Vagina (tissue), 2 donors: ENCODE measurements at places on chromosomes 2 and 18. TPM values are rescaled to one million over a fixed set of nuclear protein-coding genes. Genes with fewer than 3 reads are reported as not detected.

CBLN2 gene
- not detected for total RNA-seq

STPG4 gene
- total RNA-seq: 2.9 TPM

CDK15 gene
- total RNA-seq: not detected

RFTN2 gene
- 10.8 TPM for total RNA-seq

SERPINB7 gene
- 0.49 TPM for total RNA-seq

ZCCHC2 gene
- total RNA-seq: 30.4 TPM

DNA sequence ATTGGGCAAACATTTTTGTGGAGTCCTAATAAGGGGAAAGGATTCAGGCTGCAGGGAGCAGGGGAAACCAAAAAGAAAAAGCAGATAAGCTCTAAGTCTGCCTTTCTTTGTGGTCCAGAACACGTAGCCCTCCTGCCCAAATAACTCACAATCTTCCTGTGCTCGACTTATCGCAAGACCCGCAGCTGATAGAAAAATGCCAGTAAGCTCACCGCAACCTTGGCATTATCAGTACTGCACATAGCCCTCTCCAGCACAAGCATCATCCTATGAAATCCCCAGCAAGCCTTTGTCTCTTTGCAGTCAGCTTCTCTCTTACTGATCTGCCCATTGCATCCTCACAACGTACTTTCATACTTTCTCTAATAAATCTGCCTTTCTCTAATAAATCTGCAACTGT, 202.4 kb upstream of the HNRNPA3 start:
- H3K4me1 ChIP-seq: no peaks in the 10 kb centered on the region
- H3K4me3 ChIP-seq: no peak overlapping the region
- no peaks in the 10 kb centered on the region for H3K36me3 ChIP-seq
- no peak overlapping the region for H3K27ac ChIP-seq
- no peaks in the 10 kb centered on the region for H3K27me3 ChIP-seq

DNA sequence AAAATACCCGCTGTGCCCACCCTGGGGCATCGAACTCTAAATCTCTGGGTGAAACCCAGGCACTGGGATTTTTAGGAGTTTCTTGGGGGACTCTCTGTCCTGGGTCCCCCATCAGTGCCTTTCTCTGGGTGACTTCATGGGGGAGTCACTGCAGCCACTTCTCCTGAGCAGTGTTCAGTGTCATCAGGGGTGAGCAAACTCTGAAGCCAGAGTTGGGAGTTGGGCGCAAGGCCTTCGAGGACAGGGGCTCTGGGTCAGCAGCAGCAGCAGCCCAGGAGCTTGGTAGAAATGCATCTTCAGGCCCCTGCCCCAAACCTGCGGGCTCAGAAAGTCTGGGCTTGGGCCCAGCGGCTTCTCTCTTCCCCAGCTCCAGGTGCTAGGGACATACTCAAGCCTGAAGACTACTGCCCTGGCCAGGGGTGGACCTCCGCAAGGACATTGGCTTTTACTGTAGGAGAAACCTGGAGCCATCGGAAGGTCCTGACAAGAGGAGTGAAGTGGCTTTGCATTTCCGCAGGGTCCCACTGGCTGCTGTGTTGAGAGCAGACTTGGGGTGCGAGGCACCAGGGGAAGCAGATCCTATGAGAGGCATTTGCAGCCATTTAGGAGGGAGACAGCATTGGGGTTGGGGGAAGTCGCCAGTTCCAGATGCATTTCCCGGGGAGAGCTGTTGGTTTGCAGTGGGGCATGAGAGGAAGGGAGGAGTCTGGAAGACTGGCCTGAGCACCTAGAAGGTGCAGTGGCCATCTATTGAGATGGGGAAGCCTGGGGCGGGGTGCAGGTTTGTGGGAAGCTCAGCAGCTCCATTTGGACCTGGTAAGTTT, 51.5 kb upstream of the FAHD2A start:
- H3K27me3 ChIP-seq: no peaks in the 10 kb centered on the region
- H3K4me1 ChIP-seq: peaks cover 23% of the 10 kb centered on the region
- no peaks in the 10 kb centered on the region for H3K36me3 ChIP-seq
- peak; percentile 81 for DNase-seq
- no peak overlapping the region for H3K27ac ChIP-seq
- no peak overlapping the region for H3K4me3 ChIP-seq

DNA sequence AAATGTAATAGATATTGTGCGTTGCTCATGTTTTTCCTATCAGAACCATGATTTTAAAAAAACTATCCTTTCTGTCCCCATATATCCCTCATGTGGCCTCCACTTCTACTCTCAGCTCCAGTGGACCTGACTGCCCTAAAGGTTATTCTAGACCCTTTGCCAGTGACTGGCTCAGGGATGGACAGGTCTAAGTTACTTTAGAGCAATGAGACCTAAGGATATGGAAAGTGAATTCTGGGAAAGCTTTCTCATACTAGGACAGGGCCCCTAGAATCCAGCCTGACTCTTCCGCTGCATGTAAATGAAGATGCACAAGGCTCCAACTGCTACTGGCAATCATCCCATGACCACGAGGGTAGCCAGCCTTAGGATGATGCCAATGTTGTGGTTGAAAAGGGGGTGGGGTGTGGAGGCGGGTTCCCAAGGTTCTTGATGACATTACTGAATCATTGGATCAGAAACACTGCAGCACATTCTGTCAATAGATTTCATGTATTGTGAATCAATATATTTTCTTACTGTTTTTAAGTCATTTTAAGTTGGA, 21.3 kb downstream of the C2orf69 start:
- DNase-seq: no peak
- no peaks in the 10 kb centered on the region for H3K4me1 ChIP-seq
- peaks cover 17% of the 10 kb centered on the region for H3K36me3 ChIP-seq
- H3K27me3 ChIP-seq: no peaks in the 10 kb centered on the region
- no peak overlapping the region for H3K27ac ChIP-seq
- H3K4me3 ChIP-seq: no peak overlapping the region

- peak overlapping the region; percentile 75 for H3K27ac ChIP-seq
- peaks cover 42% of the 10 kb centered on the region for H3K4me1 ChIP-seq
- DNase-seq: no peak
- peaks cover 5% of the 10 kb centered on the region for H3K36me3 ChIP-seq
- no peak overlapping the region for H3K4me3 ChIP-seq
Observed at GRCh38 chr2:43276962-43277391, 50.6 kb upstream of the ZFP36L2 start.

DNA sequence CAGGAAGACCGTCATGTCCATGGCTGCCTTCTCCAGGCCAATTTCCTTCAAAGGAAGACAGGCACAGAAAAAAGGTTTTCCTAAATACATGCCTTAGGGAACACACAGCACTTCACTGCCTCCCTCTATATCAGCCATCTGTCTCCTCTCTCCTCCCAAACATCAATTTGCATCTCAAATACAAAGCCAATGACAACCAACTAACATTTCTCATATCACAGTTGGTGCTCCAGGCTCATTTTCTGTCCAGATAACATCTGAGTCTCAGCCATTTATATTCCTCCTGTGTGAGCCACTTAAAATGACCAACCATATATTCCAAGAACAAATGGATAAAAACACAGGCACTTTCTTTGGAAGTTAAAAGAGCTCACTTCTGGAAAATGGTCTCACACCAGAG, 62.5 kb upstream of the ACAA2 start:
- H3K36me3 ChIP-seq: no peaks in the 10 kb centered on the region
- no peaks in the 10 kb centered on the region for H3K27me3 ChIP-seq
- H3K4me1 ChIP-seq: no peaks in the 10 kb centered on the region
- no peak overlapping the region for H3K4me3 ChIP-seq

- H3K27me3 ChIP-seq: no peaks in the 10 kb centered on the region
- H3K4me1 ChIP-seq: peaks cover 5% of the 10 kb centered on the region
- H3K27ac ChIP-seq: no peak overlapping the region
- H3K4me3 ChIP-seq: no peak overlapping the region
Observed at GRCh38 chr2:72755647-72756423, 70.0 kb downstream of the EXOC6B start.

DNA sequence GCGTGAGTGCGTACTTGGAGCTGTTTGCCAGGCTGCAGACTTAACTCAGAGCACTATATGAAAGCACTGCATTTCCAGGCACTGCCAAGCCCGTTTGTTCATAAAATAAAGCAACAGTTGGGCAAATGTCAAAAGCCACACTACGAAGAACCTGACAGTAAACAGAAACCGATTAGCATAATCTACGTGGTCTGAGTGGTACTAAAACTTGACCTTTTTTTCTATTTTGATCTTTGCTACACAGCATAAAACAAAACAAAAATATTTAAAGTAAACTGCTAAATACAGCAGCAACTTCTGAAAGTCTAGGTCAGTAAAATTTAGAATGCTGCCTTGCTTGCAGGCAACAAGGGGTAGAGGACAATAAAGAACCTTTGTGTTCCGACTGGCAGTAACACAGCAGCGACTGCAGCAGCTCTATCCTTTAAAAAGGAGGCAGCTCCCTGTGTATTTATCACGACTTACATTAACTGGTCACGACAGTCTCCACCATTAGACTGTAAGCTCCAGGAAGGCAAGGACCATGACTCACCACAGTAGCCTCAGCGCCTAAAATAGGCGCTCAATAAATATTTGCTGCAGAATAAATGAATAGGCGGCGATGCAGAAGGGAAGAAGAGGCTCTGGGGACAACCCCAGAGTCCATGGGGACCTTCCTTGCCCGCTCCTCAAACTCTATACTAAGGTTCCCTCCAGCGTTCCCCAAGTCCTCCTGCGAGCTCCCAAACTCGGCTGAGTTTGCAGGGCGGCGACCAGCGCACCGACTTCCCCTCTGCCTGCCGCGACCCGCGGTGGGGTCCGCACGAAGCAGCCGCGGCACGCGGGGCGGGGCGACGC, 902 bp downstream of the SS18 start:
- H3K27me3 ChIP-seq: no peaks in the 10 kb centered on the region
- peaks cover 27% of the 10 kb centered on the region for H3K4me1 ChIP-seq
- H3K27ac ChIP-seq: peak overlapping the region; percentile 85
- H3K4me3 ChIP-seq: peak overlapping the region; percentile 86
- DNase-seq: no peak
- H3K36me3 ChIP-seq: no peaks in the 10 kb centered on the region

GRCh38 chr2:100639588-100640390, 77.0 kb downstream of the PDCL3 start:
- no peaks in the 10 kb centered on the region for H3K4me1 ChIP-seq
- no peaks in the 10 kb centered on the region for H3K27me3 ChIP-seq
- H3K4me3 ChIP-seq: no peak overlapping the region

- H3K27ac ChIP-seq: no peak overlapping the region
- no peaks in the 10 kb centered on the region for H3K36me3 ChIP-seq
- H3K4me3 ChIP-seq: no peak overlapping the region
- H3K4me1 ChIP-seq: no peaks in the 10 kb centered on the region
- DNase-seq: no peak
Observed at GRCh38 chr2:206452242-206452641, 8.9 kb downstream of the ADAM23 start.
